ENCODE measurements at places on chromosomes 13 and 19.

GRCh38 chr13:43583321-43583720 is 203.5 kb downstream of the ENOX1 start:
- no peak for DNase-seq

DNA sequence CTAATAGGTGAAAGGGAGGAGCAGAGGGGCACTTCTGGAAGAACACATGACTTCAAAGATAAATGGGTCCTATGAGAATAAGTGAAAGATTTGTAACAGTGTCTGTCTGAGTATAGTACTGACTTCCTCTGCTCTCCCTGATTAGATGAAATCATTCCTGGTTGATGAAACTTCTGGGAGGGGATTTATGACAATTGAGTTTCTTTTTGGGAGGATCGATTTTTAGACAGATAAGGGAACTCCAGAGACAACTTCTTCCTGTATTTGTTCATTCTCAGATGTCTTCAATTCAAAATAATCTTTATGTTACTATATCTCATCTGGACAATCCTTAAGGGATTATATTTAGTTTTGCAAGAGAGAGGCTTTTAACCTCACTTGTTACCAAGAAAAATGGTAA is 20.0 kb downstream of the SETDB2 start:
- DNase-seq = no peak

DNA sequence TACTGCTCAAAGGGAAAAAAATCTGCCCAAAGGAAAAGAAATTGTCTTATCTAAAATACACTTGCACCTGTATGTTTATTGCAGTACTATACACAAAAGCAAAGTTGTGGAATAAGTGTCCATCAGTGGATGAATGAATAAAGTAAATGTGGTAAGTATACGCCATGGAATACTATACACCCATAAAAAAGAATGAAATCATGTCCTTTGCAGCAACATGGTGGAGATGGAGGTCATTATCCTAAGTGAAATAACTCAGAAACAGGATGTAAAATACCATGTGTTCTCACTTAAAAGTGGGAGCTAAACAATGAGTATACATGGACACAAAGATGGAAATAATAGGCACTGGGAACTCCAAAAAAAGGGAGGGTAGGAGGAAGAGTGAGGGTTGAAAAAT is 3.8 kb upstream of the MUC16 start:
- DNase-seq = no peak

DNA sequence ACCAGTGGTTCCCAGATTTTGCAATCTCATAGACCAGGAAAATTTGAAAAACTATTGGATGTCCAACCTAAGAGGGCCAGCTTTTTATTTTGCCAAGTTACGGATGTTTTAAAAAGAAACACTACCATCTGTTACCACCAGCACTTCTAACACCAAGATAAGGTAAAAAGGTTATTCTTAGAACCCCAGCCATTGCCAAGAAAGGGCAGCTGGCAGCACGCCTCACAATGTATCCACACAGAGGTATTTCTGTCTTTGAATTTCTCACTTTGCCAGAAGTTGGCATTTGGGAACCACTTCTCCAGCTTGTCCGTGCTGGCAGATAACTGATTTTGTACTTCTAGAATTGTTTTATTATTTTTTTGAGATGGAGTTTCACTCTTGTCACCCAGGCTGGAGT is 28.7 kb downstream of the CAPN12 start:
- no peak for DNase-seq

GRCh38 chr19:15935167-15935702 is 906 bp upstream of the CYP4F11 start:
- no peak for DNase-seq
